ENCODE measurements at places on chromosomes 7 and 10.

DNA sequence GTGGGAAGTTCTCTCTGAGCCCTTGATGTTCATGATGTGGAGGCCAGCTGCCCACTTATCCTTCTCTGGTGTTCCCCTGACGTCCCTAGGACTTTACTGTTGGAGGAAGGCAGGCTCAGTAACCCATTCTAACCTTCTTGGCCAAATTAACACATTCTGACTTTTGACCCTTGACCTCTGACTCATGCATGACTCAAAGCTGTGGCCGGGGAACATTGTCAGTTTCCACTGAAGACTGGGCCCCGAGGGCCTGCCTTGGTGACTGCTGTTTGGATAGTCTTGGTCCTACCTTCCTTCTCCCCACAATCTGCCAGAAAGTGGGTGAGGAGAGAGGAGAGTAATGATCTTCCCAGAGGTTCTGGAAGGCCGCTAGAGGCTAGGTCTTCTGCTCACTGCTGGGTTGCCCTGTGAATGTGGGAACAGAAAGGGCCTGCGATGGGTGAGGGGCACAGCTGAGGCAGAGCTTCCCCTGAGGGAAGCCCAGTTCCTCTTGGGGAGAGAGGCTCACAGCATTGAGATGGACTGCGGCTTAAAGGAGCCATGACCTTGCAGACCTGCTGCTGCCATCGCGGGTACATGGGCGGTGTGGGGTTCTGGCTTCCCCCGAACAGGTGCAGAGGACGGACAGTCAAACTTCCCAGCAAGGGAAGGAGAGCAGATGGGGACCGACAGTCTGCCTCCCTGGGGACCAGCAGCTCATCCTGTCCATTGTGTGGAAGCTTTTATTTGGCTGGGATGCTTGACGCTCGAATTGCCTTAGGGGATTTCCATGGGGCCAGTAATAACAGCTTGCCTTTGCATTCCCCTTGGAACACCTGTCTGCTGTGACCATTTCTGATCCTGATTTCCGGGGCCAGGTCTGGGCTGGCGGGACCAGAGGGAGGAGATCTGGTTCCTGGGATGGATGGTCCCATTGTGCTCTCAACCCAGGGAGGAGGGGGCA, 43.8 kb downstream of the ADAMTS14 start:
- no peak for DNase-seq

- no peak for DNase-seq
Observed at GRCh38 chr7:40629891-40630290, 495.1 kb downstream of the SUGCT start.

- no peak for DNase-seq
Observed at GRCh38 chr7:45099891-45100760, 11.4 kb upstream of the NACAD start.

DNA sequence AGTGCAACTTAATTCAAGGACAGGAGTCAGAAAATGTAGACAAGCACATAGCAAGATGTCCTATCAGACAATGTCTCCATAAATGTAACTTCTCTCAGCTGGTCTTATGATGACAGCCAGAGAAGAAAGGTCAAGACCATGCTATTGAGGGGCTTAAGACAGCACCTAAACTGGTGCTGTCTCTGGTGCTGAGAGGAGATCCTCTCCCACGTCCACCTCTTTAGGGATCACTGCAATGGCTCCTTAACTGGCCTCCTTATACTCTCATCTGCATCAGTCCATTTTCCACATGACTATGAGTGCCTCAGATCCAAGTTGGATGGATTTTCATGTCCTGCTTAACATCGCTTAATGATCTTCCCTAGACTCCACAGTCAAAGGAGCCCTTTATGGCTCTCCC, 210.6 kb downstream of the ARL4A start:
- no peak for DNase-seq

DNA sequence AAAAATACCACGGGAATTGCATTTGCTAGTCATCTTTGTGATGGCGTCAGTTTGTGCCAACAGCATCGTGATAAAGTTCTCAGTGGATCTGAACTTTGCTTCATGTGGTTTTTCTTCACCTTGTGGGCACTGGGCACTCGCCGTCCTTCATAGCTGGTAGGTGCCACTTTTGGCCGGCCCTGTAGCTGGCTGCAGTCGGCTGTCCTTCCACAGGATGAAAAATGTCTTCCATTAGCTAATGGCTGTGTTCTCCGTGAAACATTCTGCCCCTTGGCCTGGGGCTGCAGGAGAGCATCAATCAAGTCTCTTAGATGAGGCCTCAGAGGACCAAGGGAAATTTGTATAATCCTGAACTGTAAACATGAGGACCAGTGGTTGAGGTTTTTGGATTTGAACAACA, 145.3 kb downstream of the DYNC1I1 start:
- DNase-seq: no peak

- DNase-seq: no peak
Observed at GRCh38 chr7:2660359-2661095, 27.5 kb upstream of the AMZ1 start.

DNA sequence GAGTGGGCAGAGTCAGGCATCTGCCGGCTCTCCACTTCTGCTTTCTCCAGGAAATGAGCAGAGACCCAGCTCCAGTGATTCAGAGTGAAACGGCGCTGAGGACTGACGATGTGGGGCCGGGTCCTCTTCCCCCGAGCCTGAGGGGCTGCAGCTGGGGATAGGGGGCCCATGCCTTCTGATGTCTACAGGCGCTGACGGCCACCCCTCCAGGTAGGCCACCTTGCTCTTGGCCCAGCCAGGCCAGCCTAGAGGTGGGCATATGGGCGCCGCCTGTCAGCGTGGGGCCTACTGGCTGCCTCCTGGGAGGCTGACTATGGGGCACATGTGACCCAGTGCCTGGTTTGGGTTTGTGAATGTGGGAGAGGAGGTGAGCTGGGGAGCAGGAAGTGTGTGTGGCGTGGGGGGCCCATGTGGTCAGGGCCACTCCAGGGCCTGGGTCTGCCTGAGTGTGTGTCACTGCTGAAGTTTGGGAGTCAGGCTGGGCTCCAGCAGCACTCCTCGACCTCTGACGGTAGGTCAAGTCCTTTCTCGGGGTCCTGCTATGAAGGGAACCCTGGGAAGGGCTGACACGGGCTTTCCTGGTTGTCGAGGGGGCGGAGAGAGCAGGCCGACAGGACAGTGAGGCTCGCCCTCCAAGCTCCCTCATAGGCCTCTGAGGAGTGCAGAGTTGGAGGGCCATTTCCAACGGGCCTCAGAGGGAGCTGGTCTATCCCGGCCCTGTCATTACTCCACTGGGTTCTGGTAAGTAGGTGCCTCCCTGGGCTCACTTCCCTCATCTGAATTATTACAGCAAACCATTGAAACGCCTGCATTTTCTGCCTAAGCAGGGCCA, at the start of gene WDFY4:
Gene WDFY4, plus strand, starts transcription at position 82 of the 832 bp plus-strand sequence. CDS start 24,860 bp downstream, outside the sequence.
- no peak for DNase-seq

DNA sequence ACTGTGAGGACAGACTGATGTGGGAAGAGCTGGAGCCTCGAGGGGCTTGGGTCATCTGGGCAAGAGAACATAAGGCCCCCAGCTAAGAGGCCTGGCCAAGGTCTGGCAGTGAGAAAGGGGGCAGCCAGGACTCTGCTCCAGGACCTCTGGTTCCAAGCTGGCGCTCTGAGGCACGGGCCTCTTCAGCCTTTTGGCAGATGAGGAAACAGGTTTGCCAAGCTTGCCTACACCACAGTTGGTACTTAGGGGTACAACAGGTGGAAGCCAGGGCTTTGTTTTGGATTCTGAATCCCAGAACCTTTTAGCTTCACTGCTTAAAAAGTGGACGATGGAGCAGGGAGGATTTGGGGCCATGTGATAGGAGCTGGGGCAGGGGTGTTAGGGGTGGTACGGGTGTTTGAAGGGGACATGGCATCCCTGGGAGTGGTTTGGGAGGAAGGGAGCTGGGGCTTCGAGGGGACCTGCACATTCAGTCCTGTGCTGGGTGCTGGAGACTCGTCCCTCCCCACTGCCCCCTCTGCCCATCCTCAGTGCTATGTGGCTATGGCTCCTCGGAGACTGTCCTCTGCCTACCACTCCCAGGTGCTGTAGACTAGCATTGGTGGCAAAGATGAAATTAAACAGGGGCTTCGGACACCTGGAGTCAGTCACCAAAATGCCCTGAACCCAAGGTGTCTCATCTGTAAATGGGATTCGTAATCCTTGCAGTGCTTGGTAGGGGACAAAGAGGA, 30.3 kb downstream of the ZNF775 start:
- no peak for DNase-seq

DNA sequence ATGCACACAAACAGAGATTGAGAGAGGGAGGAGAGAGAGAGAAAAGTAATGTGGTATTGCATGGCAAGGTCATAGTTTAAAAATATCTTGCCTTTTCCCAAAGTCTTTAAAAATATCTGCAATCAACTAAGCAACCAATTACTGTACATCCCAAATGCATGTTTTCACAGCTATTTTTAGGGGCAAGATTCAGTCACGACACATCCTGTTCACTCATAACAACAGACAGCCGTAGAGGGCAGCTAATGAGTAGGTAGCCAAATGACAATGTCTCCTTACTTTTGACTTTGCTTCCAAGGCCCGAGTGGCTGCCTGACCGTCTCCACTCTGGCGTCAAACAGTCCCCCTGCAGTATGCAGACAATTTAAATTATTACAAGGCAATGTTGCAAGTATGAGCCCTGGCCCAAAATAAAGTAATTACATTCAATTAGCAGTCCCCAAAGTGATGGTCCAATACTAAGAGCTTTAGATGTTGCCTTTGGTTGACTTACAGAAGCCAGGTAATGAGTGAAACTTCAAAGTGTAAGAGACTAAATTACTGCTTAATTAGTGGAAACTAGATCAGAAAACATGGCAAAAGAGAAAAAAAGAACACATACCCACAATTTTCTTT, 162.9 kb downstream of the MBL2 start:
- no peak for DNase-seq

GRCh38 chr7:151415375-151416105, 5.7 kb upstream of the WDR86 start:
- no peak for DNase-seq

- DNase-seq: no peak
Observed at GRCh38 chr7:91946549-91946948, 5.9 kb downstream of the AKAP9 start.

- no peak for DNase-seq
Observed at GRCh38 chr7:100583132-100584053, 2.5 kb downstream of the LRCH4 start.

- no peak for DNase-seq
Observed at GRCh38 chr7:2611401-2611800, 20.4 kb upstream of the TTYH3 start.

GRCh38 chr10:63922468-63923284, 401.5 kb downstream of the REEP3 start:
- DNase-seq: no peak

DNA sequence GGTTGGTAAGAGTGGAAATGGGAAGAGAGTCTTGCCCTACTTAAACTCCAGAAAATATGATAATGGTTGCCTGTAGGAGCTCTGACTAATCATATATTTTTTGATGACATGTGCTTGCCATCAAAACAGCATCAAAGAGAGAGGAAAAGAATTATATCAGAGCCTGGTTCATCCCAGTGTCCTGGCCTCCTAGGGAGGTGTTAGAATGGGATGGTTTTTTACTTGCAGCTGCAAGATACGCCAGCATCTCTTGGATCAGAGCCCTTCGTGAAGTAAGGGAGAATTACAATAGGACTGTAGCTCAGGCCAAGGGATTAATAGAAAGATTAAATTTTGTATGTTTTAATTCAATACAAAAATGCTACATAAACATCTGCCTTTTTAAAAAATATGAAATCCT, 177.6 kb upstream of the HDAC9 start:
- no peak for DNase-seq

DNA sequence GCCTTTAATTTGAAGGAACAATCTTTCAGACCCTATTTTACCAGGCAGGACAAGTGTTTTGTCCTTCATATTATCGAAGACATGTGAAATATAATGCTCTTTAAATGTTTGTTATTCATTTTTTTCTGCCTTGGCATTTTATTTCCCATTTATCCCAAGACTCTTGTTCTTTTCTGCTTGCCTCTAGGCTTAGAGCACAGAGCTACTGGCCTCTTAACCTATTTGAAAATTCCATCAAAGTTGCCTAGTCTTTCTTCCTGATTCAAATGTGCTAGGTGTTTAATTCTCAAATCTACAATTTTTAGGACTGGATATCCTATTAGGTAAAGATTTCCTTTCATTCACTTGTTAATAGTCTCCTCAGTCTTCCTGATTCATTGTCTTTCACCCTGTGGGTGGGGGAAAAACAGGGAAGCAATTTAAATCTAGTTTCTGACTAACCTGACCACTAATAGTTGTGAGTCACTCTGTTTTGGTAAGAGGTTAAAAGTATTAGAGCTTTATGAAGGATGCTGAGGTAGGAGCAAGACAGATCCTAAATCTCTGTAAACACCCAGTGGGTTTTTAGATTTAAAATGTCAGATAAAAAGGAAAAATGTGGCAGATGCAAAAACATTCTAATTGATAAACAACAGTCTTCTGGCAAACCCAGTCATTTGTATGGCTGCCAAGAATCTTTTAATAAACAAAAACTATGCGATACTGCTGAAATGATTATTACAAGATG, 1.5 kb downstream of the LIPK start:
- no peak for DNase-seq

DNA sequence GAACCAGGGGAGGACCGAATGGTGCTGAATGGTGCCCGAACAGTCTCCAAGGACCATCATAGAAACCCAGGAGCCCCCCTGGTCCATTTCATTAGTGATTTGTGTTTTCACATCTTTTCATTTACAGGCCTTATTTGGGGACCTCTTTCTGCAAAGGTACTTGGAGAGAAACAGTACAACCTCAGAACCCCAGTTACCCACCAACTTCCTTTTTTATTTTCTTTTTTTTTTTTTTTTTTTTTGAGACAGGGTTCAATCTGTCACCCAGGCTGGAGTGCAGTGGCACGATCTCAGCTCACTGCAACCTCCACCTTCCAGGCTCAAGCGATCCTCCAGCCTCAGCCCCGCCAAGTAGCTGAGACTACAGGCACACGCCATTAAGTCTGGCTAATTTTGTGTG, 13.0 kb upstream of the ELN start:
- no peak for DNase-seq

GRCh38 chr7:129222064-129222463, 2.8 kb upstream of the AHCYL2 start:
- DNase-seq: peak; percentile 43

DNA sequence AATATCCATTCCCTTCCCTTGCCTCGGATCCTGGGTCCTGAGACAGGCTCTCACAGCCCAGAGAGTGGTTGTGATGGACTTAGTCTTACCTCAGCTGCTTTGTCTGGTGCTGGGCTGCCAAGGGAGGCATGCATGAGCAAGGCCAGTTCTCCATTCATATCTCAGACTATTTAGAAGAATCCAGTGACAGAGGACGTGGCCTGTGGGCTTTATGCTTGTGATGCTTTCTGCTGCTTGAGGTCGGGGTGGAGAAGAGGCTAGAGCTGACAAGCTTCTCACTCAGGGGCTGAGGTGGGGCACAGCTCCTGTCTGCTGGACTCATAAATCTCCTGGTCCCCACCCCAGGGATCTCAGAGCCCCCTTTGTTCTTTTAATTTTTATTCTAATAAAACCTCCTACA, 66.8 kb downstream of the DNAJC12 start:
- no peak for DNase-seq

All from hematopoietic multipotent progenitor cell (in vitro differentiated cells).